Stimulated activated CD4-positive, alpha-beta T cell treated with anti-CD3 and anti-CD28 coated beads, Interleukin-1b, Interleukin-23, amount 100 ng/mL, for 24 hours (primary cell): ENCODE measurements at places on chromosomes 1 and 21.

DNA sequence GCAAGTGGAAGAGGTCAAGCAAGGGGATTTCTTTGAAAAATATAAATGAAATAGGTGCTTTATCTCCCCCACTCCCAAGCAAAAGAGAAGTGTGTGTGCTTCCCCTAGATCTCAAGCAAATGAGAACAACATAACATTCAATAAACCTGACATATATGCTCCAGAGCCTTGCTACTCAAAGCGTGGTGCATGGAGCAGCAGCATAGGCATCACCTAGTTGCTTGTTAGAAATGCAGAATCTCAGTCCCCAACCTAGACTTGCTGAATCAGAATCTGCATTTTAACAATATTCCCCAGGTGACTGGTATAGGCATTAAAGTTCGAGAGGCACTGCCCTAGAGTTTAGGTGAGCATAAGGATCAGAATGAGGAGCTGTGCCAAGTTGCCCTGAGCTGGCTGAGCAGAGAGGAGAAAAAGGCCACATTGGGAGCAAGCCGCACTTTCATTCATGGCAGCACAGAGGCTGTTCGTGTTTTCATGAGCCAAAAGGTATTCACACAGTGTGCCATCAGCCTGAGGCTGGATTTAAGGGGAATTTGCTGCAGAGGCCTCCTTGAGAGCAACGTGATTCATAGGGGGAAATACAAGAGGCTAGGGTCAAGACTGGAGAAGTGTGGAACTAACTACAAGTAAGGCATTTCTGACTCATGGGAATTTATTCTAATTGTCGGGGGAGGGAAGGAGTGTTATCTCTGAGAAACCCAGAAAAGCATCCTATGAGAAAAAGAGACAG lies 14.3 kb upstream of the LPAR3 start:
- DNase-seq = no peak

DNA sequence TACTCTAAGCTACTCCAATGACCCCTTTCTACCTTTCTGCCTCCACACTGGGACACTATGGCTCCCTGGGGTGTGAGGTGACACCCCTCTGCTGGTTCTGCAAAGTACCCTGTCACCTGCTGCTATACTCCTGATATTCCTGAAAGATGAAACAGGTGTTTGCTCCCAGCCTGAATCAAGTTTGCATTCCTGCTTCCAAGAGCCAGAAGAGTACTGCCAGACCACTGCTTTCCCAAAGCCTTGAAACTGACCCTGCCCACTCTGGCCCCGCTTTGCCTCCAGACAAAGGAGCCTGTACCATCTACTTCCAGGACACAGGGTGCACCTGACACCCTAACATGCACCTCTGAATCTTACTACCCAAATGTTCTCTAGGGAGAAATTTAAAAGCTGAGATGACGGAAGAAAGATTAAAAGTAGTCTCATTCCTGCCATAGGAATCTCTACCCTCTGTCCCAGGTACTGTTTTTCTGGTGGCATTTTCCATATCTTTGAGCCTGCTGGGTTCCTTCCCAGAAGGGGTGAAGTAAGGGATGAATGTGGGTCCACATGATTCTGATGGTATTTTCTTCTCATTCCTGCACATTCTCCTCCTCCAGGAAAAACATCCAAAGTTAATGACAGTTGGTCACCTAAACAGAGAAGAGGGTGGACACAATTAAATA lies 70.3 kb upstream of the DUSP10 start:
- no peak for DNase-seq

GRCh38 chr1:229035748-229036082 lies 235.2 kb upstream of the RAB4A start:
- no peak for DNase-seq

GRCh38 chr1:244296447-244296846 lies 155.3 kb downstream of the ADSS2 start:
- no peak for DNase-seq

DNA sequence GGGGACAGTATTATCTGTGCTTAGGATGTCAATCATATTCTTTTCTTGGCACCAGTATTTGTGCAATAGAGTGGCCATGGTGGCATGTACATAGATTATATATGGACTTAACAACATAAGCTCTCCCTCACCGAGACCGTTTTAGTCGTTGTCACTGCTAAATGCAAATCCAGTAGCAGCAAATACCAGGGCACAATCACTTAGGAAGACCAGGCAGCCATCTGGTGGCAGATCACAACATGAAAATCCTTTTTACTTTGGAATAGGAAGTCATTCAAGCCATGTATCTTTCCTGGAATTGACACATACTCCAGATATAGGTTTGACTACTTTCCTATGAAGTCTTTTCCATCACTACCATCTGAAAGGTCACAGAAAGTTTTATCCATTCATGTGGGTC lies 53.2 kb upstream of the C1orf87 start:
- no peak for DNase-seq

- no peak for DNase-seq
Measured at GRCh38 chr1:198597690-198598430, 41.0 kb upstream of the PTPRC start.

GRCh38 chr1:110638556-110638955 lies 32.4 kb upstream of the KCNA2 start:
- no peak for DNase-seq

DNA sequence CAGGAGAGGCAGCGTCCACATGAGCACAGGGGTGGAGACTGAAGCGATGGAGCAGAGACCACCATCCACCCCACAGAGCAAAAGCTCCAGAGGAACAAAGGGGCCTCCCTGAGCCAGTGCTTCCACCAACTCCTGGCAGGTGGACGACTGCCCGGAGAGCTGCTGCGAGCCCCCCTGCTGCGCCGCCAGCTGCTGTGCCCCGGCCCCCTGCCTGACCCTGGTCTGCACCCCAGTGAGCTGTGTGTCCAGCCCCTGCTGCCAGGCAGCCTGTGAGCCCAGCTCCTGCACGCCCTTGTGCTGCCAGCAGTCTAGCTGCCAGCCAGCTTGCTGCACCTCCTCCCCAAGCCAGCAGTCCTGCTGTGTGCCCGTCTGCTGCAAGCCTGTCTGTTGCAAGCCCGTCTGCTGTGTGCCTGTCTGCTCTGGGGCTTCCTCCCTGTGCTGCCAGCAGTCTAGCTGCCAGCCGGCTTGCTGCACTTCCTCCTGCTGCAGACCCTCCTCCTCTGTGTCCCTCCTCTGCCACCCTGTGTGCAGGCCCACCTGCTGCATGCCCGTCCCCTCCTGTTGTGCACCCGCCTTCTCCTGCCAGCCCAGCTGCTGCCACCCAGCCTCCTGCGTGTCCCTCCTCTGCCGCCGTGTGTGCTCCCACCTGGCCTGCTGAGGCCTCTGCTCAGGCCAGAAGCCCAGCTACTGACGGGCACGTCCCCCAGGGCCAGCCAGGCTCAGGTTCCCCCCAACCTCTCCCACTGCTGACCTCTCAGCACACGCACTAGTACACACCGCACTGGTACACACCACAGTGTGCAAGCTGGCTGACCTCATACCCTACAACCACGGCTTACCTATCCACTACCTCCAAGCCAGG lies 5.4 kb downstream of the KRTAP10-12 start:
- no peak for DNase-seq

GRCh38 chr1:16258591-16259135 lies 21.7 kb upstream of the CPLANE2 start:
- DNase-seq = no peak

DNA sequence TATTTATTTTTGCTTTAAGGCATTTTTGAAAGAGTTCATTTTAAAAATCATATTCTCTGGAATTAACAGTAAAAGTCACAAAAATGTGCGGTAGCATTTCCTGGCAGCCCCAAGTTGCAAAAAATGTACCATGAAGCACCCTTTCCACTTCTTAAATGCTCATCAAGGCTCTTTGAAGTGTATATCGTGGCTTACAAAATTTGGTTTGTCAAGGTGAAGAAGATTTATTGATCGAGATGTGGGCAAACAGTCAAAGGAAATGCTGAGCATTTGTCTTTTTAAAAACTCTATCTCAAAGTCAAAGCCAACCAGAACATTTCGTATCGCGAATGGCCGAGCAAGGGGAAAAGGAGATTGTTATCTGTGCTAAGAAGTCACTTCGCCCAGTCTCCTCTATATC lies 277.5 kb upstream of the KAZN start:
- no peak for DNase-seq

DNA sequence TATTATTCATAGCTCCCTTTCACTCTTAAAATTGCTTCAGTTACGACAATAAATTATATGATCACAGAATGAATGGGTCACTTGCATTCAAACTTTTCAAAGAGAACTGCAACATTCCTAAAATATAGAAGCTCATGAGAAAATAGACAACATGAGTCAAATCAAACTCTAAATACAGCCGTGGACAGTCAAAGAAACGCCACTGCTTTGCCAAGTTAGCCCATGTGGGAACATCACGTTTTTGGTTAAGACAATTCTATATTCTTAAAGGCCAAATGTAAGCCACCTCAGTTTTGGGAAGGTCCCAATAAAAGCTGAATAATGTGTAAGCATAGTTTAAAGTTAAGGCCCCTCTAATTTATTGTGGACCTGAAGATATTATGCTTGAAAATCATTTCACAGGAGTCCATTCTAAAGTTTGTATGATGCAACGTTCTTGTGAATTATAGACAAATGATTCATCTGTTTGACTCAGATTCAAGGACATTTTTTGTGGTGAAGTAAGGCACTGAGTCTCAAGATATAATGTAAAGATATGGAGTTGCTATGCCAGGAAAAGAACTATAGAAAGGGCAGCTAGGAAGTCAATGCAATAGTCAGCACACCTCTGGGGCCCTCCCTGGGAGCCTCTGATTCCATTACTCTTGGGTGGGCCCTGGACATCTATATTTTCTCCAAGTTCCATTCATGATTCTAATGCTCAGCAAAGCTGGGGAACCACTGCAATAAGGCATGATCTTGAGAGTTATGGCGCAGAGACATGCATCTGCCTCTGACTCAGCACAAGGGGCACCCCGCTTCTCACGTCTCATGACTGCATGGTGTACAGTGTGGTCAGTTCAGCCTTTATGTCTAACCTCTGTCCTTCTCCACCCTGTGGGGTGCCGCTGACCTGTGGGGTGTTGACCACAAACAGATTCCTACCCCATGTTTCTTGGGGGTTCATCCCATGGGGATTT lies 33.9 kb downstream of the ETS2 start:
- no peak for DNase-seq

DNA sequence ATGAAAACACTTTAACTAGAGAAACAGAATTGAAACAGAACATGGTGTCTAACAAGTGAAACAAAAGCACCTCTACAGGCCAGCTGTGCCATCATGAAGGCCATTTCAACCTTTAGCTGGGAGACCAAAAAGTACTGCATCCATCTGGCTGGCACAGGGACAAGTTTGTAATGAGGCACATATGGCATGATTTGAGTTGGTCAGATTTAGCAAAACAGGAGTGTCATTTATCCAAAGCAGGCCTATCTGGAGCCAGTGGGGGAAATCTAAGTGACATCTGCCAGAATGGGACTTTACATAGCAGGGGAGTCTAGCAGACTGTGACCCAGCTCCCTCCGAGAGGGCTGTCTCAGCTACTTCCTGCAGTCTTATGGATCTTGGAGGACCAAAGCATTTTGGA lies 51.9 kb downstream of the DNTTIP2 start:
- no peak for DNase-seq

DNA sequence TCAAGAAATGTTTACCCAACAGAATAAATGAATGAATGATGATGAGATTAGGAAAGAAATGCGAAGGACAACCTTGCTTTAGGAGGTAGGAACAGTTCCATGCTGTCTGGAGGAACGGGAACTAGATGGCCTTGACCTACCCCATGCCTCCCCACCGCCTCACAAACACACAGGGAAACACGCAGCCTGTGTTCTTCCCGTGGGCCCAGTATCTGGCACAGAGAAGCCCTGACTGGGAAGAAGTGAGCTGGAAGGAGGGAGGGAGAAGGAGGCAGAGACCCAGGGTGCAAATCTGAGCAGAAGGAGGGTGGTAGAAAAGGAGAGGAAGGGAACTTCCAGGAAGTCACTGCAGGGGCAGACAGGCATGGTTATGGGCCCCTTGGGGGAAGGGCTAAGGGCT lies 3.5 kb upstream of the ADORA1 start:
- no peak for DNase-seq

DNA sequence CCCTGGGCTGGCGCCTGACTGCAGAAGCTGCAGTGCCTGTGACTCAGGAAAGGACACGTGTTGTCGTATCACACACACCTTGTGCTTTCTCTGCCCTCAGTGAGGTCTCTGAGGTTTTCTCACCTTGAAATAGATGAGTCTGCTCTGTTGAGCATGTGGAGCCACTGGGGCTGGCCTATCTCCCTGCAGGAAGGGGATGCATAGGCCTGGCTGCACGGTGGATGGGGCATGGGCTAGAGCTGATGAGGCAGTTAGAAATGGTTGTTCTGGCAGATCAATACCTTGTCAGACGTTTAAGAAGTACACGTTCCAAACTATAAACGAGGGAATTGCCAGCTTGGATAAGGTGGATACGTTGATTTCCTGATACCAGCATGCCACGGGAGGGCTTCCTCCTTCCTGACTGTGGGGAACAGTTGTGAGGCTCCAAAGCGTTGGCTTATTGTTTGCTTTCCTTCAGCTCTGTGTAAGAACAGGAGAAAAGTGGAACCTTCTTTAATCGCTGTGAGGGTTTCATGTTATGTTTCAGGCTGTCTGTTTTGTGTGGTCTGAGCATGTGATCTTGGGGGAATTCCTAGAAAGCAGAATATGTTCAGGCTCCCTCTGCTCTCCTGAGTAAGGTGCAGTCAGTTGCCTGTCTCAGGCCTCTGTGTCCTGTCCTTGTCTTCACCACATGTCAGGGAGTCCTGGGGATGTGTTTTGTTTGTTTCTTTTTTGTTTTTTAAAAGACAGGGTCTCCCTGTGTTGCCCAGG lies 44.8 kb downstream of the PCNT start:
- no peak for DNase-seq

DNA sequence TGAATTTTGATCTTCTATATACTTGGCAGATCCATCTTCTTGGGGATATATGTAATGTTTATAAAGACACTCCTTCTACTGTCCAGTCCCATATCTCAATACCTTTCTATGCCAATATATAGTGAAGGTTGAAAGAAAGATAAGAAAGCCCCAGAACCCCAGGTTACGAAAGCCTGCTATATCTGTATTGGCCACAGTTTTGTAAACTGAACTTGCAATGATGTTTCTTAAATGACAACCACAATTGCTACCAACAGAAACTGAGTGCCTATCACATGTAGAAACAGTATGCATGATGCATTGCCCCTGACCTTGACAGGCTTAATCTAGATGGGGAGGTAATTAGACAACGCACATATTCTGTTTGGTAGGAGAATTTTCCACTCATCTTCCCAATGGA lies 7.8 kb upstream of the RIMKLA start:
- no peak for DNase-seq

DNA sequence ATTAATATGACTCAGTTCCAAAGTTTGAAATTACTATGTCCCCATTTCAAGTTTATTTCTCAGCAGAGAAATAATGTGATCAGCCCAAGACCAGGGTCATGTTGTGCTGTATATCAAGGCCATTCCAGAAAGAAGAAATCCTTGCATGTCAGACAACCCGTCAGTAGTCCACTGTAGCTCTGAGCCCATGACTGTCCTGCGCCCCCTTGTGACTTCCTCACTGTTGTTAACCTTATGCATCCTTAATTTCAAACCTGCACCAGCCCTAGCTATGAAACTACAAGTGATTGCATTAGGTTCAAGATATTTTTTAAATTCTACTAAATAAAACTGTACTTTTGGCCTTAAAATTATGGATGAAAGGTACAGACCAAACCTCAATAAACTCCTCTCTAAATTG lies 133.0 kb downstream of the LRRC7 start:
- DNase-seq = no peak
